ENCODE measurements at places on chromosomes 3 and 15.

GRCh38 chr3:37124435-37124834 lies 49.9 kb downstream of the LRRFIP2 start:
- DNase-seq, result no peak

- no peak for DNase-seq
Observed at GRCh38 chr3:20321391-20322047, 135.5 kb upstream of the SGO1 start.

DNA sequence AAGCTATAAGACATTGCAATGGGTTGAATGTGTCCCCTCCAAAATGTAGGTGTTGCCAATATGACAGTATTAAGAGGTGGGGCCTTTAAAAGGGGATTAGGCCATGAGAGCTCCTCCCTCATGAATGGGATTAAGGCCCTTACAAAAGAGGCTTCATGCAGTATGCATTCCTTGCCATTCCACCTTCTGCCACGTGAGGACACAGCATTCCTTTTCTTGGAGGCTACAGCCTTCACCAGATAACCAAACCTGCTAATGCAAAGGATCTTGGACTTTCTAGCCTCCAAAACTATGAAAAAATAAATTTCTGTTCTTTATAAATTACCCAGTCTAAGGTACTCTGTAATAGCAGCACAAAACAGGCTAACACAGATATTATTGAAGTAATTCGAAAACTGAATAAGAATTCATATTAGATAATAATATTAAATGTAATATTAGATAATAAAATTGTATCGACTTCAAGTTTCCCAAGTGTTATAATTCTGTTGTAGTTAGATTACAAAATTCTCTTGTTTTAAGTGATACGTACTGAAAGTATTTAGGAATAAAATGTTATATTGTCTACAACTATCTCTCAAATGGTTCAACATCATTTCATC lies 29.4 kb upstream of the ATP8B4 start:
- DNase-seq, result no peak

DNA sequence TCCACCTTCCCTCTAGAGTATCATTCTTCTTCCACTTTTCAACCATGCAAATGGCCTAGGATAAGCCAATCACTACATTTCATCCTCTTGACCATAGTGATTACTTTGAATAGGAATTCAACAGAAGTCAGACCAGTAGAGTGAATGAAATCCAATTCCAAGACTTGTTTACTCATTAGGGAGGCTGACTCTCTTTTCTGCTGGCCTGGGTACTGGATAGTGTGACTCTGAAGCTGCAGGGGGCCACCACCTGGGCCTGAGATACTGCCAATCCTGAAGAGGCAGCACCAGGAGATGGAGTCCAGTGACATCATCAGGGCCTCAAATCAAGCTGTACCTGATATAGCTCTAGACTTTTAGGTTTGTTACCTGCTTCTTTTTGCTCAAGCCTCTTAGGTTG lies 7.0 kb upstream of the FSTL1 start:
- no peak for DNase-seq
